ENCODE measurements at places on chromosomes 12 and 14.

- DNase-seq: no peak
Measured at GRCh38 chr12:81668475-81668874, 90.7 kb downstream of the PPFIA2 start.

GRCh38 chr12:120229071-120229486, 28.2 kb upstream of the RPLP0 start:
- DNase-seq: no peak

DNA sequence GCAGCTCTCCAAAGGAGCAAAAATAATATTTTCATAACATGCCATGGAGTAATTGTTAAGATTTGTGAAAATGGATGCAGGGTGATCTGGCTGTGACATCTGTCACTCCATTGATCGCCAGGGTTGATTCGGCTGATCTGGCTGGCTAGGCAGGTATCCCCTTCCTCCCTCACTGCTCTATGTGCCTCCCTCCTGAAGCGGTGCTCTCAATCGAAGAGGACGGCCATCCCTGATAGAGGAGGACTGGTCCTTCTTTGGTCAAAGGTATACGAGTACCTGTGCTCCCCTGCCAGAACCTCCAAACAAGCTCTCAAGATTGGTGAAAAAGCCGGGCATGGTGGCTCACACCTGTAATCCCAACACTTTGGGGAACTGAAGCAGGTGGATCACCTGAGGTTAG, 47.9 kb downstream of the VCPKMT start:
- no peak for DNase-seq

- no peak for DNase-seq
Measured at GRCh38 chr12:83052890-83053541, 366.3 kb downstream of the TMTC2 start.

DNA sequence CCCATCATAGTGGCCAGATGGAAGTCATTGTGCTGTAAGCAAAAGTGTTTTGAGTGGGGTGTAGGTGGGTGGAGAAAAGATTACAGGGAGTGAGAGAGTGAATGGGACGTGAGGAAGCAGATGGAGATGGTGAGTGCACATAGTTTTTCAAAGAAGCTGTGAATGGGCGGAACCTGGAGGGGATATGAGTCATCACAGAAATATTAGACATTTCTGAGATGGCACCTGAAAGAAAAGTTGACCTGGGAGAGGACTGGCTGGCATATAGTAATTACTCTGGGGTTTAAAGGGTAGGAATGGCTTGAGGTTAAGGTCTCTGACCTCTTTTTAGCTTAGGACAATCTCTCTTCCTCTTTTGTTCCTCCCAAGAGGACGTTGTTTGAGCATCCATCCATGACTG, 50.5 kb downstream of the ANO4 start:
- no peak for DNase-seq

DNA sequence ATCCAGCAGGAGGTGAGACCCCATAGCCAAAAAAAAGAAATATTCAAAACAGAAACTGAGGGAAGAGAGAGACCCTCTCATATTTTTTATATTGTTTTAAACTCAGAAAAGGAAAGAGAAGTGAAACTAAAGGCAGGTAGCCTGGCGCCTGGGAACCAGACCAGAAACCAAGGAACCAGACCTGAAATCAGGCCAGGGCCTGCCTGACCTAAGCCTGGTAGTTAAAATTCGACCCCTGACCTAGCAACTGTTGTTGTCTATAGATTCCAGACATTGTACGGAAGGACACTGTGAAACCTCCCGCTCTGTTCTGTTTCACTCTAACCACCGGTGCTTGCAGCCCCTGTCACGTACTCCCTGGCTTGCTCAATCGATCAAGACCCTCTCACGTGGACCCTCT, 38.5 kb upstream of the CD163 start:
- no peak for DNase-seq

GRCh38 chr14:52596320-52596719, 43.7 kb downstream of the GPR137C start:
- DNase-seq: no peak

- no peak for DNase-seq
Measured at GRCh38 chr12:2335109-2335508, 282.3 kb downstream of the CACNA1C start.

DNA sequence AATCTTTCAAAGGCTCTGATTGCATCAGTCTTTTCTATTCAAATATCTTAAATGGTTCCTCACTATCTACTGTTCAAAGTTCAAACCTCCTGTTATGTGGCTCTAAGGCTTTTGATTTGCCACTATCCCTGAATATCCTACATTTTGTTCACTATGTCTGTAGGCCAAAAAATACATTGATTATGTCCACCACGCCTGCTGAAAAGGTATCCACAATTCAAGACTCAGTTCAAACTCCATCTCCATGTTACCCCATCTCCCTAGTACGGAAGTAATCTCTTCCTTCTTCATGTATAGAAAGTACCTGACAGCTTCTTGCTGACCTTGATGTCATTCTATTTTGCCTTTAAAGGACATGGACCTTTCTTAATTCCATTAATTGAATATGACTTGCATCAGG, 24.8 kb downstream of the TAOK3 start:
- no peak for DNase-seq

DNA sequence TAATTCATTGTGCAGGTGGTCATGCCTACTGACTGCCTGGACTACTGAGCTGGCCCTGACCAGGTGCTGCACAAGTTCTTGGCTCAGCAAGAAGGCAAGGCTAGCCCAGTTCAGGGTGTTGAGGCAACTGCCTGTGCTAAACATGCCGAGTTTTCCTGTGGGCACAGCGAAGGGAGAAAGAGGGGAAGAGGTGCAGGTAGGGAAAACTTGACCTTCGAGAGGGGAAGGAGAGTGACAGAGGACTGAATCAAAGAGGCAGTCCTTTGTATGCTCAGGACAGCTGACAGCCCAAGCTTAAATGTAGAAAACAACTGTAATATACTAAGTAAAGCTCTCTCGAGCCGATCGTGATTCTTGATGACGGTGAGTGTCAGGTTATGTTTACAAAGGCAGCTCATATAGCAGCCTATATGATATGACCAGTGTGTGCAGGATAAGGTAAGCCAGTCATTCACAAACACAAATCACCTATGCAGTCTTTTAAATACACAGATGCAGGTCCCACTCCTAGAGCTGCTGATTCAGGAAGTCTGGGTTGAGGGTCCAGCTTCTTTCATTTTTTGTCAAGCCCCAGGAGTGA, 2.6 kb downstream of the IRAK3 start:
- no peak for DNase-seq

GRCh38 chr14:80390906-80391305, 179.6 kb upstream of the DIO2 start:
- no peak for DNase-seq

GRCh38 chr14:77208291-77208978, 26.8 kb downstream of the TMEM63C start:
- DNase-seq: peak; percentile 50

DNA sequence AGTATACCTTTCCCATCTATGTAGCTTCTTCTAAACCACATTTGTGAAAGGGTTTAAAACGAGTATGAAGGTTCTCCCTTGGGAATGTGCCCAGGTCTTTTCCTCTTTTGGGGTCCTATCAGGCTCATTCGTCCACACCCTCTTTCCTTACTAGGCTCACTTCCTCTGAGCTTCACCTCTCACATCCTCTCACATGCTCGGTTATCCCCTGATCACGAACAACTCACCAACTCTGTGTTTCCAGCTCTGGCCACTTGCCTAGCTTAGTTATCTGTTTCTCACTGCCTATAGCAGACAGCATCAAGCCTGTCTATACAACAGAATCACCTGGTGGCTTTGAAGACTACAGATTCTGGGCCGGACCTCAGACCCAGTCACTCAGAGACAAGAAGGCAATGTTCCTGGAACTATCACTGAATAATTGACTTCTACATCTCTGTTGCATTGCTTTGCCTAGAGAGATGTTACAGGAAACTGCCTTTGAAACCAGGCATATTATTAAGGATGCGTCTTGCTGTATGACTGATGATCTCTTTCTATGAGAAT, 158.2 kb downstream of the FOXN3 start:
- no peak for DNase-seq

- no peak for DNase-seq
Measured at GRCh38 chr12:52066346-52067080, 3.3 kb upstream of the ATG101 start.

DNA sequence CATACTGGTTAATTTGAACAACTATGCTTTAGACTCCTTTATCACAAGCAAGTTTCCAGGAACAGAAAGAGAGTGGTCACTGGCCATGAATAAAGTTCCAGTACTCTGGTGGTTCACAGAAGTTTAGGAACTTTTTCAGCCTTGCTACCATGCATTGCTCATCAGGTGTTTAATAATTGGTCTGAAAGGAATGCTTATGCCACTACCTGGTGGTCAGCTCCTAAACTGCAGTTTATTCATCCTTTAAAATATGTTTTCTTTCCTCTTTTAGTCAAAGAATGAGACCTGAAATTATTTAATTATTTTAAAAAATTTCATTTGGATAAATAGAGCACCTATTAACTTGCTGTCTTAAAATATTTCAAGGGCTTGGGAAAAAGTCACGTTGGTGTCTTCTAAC, 260.1 kb upstream of the OR4E1 start:
- DNase-seq: no peak

DNA sequence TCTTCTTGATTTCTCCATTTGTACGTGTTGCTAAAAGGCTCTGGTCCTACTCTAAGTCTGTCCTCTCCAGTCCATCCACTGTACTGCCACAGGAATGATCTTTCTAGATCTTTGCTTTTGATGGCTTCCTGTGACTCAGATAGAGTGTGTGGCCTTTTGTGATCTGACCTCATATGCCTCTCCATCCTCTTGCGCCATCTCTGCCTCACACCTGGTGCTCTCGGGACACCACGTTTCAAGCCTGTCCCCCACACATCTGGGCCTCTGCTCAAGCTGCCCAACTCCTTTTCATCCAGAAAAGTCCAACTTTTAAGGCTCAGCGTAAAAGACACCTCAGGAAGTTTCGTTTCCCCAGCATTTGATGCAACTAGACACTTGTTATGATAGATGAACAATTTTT, 39.0 kb downstream of the DCAF4 start:
- DNase-seq: no peak

DNA sequence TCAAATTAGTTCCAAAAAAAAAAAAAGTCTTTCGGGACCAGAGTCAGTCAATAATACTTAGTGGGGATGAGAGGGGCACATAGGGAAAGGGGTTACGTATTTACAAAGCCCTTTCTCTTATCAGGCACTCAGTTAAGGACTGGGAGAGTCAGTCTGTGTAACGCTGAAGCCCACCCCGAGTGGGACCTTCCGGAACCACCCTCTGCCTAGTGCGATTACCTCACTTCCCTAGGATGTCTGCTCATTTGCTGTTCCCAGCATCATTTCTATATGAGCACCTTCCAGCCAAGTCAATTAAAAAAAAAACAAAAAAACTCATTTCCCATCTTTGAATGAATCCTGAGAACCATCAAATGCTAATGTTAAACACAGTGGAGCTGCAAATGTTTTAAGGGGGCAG, 76.9 kb downstream of the BMP4 start:
- DNase-seq: no peak

- no peak for DNase-seq
Measured at GRCh38 chr12:106020736-106021135, 118.0 kb downstream of the NUAK1 start.

DNA sequence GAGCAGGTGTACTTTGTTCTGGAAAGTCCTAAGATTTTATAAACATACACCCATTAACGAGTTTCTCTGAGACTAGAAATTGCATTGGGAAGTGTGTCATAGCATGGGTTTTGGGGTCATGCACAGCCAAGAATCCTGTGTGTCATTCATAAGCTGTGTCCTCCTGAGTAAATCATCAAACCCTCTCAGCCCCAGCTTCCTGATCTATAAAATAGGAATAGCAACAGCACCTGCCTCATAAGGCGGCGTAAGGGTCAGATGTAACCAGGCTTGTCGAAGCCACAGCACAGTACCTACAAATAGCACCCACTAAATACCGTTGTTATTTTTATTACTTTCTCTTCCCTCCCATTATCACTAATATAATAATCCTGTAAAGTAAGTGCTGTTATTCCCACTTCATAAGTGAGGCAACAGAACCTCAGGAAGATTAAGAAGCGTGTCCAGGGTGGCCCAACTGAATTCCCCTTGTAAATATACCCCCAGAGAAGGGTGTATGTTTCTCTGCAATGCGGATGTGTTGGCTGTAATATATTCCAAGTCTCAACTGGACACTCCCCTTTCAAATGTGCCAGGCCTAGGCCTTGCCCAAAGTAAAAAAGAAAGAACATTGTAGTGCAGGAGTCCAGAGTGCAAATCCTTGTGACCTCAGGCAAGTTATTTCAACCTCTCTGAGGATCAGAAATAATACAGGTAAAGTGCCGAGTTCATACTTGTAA, 188.3 kb upstream of the BCL2L14 start:
- DNase-seq: no peak

DNA sequence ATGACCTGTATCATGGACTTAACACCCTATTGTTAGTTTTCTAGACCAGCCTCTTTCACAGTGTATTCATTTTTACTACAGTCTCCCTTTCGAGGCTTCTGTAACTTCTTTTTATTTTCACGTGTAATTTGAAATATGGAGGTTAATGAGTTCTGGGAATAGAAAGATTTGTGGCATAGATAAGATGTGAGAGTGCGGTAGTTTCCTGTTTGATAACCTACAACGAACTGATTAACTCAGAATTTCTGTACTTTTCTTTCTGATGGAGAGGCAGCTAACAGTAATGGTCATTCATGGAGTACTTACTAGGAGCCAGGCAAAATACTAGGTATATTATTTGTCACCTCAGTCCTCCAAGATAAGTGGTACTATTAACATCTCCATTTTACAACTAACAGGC, 21.2 kb downstream of the POLR3B start:
- DNase-seq: no peak

DNA sequence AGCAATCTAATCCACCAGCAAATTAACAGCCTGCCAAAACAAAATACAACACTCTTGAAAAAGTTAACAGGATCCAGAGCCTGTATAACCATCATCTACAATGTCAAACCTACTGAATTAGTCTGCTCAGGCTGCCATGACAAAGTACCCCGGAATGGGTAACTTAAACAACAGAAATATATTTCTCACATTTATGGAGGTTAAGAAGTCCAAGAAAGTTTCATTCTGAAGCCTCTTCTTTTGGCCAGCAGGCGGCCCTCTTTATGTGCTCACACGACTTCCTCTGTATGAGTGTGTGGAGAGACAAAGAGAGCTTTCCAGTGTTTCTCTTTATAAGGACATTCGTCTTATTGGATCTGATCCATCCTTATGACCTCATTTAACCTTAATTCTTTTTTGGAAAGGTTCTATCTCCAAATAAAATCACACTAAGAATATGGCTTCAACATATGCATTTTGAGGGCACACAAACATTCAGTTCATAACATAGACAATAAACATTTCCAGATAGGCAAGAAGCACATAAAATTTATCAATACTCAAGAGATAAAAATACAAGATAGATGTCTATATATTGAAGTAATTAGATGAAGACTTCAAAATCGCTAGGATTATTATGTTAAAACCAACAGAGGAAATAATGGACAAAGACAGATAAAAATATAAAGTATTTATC, 5.9 kb upstream of the RERG start:
- DNase-seq: peak; percentile 3

Data from stimulated activated CD4-positive, alpha-beta T cell treated with anti-CD3 and anti-CD28 coated beads, Interleukin-12 subunit alpha, Interleukin-12 subunit beta, amount 100 ng/mL, for 4 hours (primary cell).